Activated T-cell treated with anti-CD3 and anti-CD28 coated beads, Interleukin-2, amount 50 U/mL, for 72 hours (primary cell): ENCODE measurements at places on chromosomes 6 and 20.

GRCh38 chr6:145899915-145900569 is 64.1 kb downstream of the SHPRH start:
- DNase-seq: no peak

DNA sequence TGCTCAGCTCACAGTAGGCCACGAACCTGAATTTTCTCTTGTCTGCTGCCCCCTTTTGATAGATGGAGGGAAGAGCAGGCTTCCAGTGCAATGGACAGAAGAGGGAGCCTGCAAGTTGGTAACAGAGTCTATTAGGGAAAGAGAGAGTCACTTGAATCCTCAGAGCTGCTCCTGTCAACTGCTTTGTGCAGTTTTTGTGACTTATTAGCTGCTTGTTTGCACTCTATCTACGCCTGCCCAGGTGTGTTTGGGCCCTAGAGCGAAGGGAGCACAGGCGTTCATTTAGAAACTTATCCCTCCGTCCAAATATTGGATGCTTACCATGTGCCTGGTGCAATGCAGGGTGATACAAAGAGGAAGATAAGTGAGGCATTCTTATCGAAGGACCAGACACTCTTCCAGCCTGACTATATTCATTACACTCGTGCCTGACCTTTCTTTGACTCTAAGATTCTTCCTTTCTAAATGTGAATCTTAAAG is 11.6 kb upstream of the SLC2A12 start:
- DNase-seq: peak; percentile 54

DNA sequence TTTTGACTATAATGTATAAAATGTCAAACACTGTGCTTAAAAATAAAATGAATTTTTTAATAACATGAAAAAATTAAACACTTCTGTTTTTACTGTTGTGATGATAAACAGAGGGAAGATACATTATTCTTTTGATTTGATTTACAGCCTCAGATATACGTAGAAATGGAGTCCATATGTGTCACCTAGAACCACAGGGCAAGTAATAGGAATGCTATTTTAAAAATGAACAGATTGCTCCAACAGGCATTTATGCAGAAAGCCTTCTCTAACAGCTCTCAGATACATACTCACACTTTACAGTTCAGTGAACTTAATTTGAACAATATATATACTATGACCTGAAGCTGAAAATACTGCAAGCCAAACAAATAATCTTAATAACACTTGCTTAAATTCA is 1551.0 kb downstream of the GRIK2 start:
- no peak for DNase-seq

GRCh38 chr20:12056839-12057238 is 139.1 kb downstream of the BTBD3 start:
- no peak for DNase-seq

GRCh38 chr6:110617057-110617456 is 140.6 kb upstream of the SLC22A16 start:
- no peak for DNase-seq

- DNase-seq: no peak
Observed at GRCh38 chr6:156849806-156850205, 72.6 kb downstream of the ARID1B start.

GRCh38 chr20:10902174-10902573 is 228.4 kb upstream of the JAG1 start:
- no peak for DNase-seq

GRCh38 chr20:21048841-21049273 is 57.3 kb downstream of the LINC00237 start:
- peak; percentile 54 for DNase-seq

- no peak for DNase-seq
Observed at GRCh38 chr20:25056690-25057233, 1.2 kb downstream of the ACSS1 start.
